ENCODE measurements at places on chromosomes 3 and 15.

DNA sequence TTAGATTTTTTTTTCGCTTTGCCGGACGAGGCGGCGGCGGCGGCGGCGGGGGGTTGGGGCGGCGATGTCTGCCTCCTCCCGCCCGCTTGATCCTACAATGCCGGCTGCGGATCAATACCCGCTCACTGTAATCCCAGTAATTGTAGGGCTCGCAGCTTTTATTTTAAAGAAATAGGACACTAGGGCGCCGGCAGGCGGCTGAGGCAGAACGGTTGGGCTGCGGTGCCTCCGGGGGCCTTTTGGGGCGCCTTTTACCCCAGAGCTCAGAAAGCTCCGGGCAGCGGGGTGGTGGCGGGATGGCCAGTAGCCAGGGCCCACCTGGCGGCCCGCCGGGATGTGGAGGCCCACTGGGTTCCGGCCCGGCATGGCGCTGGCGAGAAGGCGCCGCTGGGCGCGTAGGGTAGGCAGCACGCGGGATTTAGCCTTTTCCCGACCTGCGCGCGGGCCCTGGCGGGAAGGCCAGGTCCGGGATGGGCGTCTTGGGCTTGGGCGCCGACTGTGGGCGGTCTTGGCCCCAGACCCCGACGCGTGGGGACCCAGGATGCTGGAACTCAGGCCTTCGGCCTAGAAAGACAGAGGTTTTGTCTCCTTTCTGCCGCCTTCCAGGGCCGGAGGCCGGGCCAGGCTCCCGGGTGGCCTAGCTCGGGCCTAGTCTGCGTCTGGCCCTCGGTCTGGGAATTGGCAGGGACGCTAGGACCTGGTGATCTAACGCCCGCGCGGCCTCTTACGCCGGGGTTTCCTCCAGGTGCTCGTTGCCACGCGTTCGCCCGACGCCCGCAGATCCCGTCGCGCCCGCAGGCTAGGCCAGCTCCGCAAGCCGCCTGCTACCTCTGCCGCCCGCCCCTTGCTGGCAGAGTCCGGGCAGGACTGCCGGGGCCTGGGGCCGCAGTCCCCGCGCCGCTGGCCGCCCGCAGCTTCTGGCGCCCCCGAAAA is 15.5 kb upstream of the ONECUT1 start:
- DNase-seq, result no peak

- no peak for DNase-seq
Observed at GRCh38 chr3:33456756-33457155, 16.6 kb upstream of the UBP1 start.

- no peak for DNase-seq
Observed at GRCh38 chr3:194028434-194029004, 107.4 kb upstream of the HES1 start.

DNA sequence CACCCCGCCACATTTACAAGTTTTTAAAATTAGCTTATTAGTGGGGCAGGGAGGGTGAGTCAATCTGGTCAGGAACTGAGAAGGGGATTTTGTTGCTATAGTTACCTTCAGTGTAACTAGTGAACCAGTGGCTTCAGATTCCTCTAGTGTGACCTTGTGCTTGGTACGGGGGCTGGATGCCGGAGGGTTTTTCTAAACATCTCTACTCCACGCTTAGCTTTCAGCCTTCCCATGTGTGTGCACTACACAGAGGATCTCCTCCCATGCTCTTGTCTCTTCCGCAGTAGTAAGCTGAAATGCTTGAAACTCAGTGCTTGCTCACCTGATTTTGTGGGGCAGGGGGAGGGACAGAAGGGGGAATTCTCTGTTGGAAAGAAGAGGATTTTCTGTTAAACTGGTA is 67.9 kb upstream of the AKAP13 start:
- DNase-seq, result peak; percentile 46

DNA sequence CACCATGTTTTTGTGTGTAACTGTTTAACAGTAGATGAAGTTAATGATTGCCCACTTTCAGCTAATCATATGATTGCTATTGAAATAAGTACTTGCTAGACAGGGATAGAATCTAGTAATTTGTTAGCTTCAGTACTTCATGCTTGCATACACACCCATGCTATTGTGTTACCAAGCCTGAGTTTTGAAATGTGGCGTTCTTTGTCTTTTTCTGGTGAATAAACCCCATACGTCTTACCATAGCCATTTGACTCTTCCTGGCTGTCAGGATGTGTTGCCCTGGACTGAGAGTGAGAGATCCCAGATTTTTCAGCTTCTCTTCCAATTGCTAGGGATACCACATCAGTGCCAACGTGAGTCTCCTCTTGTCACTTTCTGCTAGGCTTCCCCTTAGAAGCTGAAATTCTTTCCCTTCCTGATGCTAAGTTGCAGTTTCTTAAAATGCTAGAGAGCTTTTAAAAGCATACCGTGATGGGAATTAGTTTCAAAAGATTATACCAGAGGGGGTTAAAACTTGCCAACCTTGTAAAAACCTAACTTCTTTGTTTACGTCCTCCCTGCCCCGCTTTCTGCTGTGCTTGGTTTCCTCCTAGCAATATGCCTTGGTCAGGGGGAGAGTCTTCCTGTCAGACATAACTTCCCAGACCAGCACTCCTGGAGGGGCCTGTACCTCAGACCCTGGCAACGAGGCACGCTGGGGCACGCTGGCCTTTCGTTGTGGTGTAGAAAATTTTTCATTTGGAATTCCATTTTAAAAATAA is 62.9 kb upstream of the ULK4 start:
- DNase-seq, result no peak

DNA sequence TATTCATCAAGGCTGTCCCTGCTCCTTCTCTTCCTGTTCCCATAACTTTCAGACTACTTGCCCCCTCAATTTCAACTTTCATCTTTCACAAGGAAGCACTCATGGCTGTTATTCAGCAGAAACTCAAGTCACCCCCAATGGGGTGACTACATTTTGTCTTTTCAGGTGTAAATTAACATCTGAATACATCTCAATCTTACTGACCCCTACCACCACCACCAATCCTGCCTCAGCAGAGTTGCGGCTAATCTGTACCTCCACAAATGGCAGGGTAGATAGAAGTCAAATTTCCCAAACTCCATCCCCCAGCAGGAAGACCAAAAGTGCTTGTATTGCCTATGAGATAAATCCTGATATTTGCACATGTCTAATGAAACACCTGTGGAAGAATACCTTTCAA is 19.2 kb downstream of the SOX2 start:
- DNase-seq, result no peak

DNA sequence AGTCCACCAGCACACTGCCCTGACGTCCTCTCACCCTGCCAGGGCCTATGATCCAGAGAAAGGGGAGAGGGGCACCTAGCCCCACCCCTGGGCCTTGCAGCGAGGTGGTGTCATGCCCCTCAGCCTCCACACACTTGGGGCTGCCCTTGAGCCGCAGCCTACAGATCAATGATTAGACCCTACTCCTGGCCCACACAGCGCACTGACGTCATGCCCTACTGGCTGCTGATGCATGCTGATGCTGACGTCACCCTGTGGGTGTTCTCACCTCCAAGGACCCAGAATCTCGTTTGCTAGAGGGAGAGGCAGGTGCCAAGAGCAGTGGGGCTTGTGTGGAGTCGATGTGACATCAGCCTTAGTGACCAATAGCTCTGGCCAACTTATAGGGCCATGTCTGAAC is 18.0 kb downstream of the ARL14 start:
- no peak for DNase-seq

GRCh38 chr3:160981217-160981938 is 123.8 kb downstream of the B3GALNT1 start:
- DNase-seq, result peak; percentile 59

GRCh38 chr15:76073554-76073953 is 13.8 kb downstream of the TMEM266 start:
- no peak for DNase-seq

- DNase-seq, result no peak
Observed at GRCh38 chr3:41247055-41248004, 48.0 kb downstream of the CTNNB1 start.

GRCh38 chr15:91938136-91938535 is 84.6 kb downstream of the SLCO3A1 start:
- no peak for DNase-seq

DNA sequence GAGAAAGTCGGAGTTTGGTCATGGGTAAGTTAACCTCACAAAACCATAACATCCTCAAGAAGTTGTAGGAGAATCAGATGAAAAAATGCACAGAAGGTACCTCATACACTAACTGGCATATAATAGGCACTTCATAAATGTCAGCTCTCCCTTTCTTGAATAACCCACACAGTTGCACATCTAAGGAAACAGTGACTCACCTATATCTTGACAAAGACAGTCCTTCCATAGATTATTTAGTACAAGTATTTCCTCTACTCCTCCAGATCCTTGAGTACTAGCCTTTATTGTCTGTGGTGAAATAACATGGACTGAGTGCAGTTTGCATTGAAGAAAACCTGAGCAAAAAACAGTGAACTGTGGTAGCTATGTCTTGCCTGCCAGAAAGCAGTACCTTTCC is 46.6 kb downstream of the MAGI1 start:
- no peak for DNase-seq

DNA sequence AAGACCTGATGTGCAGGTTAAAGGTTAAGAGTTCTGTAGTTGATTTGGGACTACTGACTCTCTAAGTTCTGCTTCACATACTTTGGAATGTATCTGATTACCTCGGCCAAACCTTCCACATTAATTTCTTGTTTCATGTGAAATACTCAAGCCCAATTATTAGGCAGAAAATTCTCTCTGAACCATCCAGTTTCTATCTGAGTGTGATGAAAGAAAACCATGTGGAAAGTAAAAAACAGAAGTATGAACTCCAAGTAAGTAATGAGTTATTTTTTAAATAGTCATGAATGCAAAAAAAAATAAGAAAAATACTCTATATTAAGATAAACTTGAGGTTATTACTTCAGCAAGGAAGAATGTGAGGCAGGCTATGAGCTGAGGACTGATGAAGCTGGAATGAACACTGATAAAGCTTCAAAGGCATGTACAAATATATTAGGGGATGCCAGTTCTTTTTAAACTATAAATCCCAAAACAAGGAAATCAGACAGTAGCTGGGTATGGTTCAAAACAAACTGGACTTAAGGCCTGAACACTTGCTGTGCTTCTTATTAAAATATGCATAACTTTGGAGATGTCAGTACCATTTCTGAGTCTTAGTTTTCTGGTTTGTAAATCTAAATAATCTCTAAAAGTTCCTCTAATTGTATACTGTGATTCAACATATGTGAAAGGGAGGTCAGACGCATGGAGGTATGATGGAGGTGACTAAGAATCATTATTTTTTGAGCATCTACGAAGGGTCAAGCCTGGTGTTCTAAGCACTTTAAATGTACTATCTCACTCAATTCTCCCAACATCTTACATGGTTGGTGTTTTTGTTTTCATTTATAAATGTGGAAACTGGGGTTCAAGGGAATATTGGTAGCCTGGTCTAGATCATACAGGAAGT is 59.6 kb downstream of the COL6A6 start:
- no peak for DNase-seq

DNA sequence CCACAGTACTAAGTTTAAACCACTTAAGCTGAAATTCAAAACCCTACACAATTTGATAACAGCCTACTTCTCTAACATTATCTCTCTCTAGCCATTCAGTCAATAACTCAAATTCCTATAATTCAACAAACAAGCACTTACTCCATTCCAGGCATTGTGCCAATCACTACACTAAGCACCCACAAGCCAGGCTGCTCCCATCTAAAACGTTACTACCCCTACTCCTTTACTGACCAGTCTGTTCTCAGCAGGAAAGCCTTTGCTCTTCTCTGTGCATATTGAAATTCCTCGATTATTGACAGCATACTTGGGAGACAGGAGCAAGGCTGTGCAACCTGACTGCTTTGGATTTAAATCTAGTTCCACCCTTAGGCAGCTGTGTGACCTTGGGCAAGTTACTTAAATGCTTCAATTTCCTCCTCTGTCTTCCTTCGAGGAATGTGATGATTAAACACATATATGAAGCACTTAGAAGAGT is 177.2 kb upstream of the THBS1 start:
- DNase-seq, result no peak

GRCh38 chr15:96311256-96311955 is 19.1 kb upstream of the NR2F2 start:
- no peak for DNase-seq

DNA sequence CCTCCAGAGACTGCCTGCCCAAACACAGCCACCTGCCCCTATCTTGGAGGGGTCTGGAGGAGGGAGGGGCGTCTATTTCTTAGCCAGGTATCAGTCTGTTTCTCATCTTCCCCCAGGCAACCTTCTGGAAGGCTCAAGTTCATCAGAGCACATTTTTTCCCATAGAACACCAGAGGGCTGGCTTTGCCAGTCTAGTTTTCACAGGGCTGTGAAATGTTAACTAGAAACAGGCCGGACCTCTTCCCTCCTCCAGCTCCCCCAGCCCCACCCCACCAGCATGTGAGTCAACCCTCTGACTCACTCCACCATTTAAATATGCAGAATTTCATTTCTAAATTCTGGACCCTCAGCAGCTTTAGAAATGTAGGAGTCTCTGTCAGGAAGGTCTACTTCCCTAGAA is 66.9 kb downstream of the SLCO2A1 start:
- DNase-seq, result no peak

DNA sequence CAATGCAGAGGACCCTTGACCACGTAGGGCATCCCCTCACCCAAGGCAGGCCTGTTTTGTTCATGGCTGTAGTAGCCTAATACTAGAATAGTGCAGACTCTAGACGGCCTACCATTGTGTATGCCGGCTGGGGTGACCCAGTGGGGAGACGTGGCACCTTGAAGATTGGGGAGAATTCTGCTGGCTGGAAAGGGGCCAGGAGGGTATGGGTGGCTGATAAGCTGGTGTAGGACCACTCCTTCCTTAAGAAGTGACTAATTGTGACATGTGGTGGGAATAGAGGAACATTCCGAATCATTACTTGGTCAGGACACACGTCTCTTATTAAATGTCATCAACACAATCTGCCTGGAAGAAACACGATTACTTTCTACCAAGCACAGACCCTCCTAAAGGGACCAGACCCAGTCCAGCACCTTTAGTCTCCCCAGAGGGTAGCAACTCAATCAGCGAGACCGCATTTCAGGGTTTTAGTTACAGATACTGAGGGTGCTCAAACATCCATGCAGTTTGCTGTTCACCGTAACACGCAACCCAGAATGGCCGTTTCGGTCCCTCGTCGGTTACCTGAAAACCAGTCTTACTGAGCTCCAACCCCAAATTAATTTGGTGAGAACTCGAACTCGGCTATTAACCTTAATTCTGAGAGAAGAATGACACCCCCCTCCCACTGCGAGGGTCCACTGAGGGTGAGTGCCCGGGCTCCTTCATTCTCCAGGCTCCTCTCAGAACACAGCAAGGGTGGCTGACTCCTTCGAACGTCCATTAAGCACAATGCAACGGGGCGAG is 1.6 kb upstream of the KLF13 start:
- DNase-seq, result no peak

DNA sequence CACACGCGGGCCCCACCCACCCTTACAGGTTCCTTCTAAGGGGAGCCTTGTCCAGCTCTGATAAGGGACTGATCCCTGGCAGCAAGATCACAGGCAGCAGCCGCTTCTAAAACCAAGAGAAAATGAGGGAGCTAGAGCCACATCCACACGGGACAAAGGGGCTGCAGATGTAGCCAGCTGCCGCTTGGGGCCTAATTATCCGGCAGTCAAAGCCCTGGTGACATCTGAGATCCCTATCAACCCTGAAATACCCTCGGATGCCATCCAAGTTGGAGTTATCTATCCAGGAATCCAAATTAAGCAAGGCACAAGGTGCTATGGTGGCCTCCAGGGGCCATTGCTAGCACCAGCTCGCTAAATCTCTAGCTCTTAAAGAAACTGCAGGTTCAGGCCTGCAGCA is 248.3 kb downstream of the VPS13C start:
- DNase-seq, result no peak

GRCh38 chr3:191094057-191094845 is 104.8 kb upstream of the OSTN start:
- DNase-seq, result no peak

Measured in activated CD4-positive, alpha-beta T cell treated with anti-CD3 and anti-CD28 coated beads, Interleukin-10, Interleukin-2, amounts not matched to agents 100 ng/mL and 50 ng/mL, durations not matched to agents 16 hours and 8 hours (primary cell).